ENCODE measurements at places on chromosomes 11 and 22. TPM values are rescaled to one million over a fixed set of nuclear protein-coding genes. Genes with fewer than 3 reads are reported as not detected.
A peak's percentile ranks its signal among the peaks of the same experiment; 100 is the strongest.

DNA sequence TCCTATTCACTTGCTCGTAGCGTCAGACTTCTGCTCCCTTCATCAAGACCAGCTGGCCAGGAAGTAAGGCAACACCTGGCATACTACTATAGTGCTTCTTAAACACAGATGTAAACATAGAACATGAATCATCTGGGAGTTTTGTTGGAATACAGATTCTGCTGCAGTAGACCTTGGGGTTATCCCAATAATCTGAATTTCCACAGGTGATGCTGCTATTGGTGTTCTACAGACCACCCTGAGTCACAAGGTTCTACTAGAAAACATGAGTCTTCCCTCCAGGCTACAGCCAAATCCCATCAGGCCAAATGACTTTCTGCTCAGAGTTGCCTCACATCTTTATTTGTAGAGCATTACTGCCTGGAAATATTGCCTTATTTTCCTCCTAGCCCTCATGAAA, 175.2 kb downstream of the NELL1 start:
- no peak overlapping the region for H3K4me3 ChIP-seq
- no peak overlapping the region for H3K27ac ChIP-seq
- H3K4me1 ChIP-seq: no peaks in the 10 kb centered on the region
- H3K36me3 ChIP-seq: no peaks in the 10 kb centered on the region
- DNase-seq: no peak
- no peaks in the 10 kb centered on the region for H3K27me3 ChIP-seq

- peaks cover 8% of the 10 kb centered on the region for H3K36me3 ChIP-seq
- H3K27ac ChIP-seq: peak overlapping the region; percentile 73
- no peaks in the 10 kb centered on the region for H3K27me3 ChIP-seq
- peak; percentile 19 for DNase-seq
Measured at GRCh38 chr22:32142600-32142999, 16.5 kb downstream of the C22orf42 start.

GRCh38 chr11:59180907-59181306, 9.0 kb downstream of the DTX4 start:
- H3K36me3 ChIP-seq: no peaks in the 10 kb centered on the region
- no peak for DNase-seq
- H3K27me3 ChIP-seq: no peaks in the 10 kb centered on the region
- H3K4me3 ChIP-seq: no peak overlapping the region
- H3K4me1 ChIP-seq: no peaks in the 10 kb centered on the region
- H3K27ac ChIP-seq: no peak overlapping the region

DNA sequence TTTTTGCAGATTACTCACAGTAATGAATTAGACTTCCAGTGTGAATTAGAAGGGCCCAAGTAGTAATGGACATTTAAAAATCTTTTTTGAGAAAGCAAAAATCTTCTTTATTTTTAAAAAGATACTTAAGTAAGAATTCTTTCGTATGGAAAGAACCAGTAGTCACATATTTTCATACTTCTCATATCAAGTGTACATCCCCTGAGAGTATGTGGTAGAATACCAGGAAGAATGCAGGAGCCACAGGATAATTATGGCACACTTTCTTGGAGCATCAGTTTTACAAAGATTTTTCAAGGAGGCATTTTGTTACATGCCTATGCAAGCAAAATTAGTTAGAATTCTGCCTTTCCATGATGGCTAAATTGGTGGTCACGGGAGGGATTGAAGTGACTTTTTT, 28.1 kb downstream of the POLD3 start:
- H3K27ac ChIP-seq: no peak overlapping the region
- no peaks in the 10 kb centered on the region for H3K4me1 ChIP-seq
- H3K36me3 ChIP-seq: peaks cover 61% of the 10 kb centered on the region
- H3K27me3 ChIP-seq: no peaks in the 10 kb centered on the region

DNA sequence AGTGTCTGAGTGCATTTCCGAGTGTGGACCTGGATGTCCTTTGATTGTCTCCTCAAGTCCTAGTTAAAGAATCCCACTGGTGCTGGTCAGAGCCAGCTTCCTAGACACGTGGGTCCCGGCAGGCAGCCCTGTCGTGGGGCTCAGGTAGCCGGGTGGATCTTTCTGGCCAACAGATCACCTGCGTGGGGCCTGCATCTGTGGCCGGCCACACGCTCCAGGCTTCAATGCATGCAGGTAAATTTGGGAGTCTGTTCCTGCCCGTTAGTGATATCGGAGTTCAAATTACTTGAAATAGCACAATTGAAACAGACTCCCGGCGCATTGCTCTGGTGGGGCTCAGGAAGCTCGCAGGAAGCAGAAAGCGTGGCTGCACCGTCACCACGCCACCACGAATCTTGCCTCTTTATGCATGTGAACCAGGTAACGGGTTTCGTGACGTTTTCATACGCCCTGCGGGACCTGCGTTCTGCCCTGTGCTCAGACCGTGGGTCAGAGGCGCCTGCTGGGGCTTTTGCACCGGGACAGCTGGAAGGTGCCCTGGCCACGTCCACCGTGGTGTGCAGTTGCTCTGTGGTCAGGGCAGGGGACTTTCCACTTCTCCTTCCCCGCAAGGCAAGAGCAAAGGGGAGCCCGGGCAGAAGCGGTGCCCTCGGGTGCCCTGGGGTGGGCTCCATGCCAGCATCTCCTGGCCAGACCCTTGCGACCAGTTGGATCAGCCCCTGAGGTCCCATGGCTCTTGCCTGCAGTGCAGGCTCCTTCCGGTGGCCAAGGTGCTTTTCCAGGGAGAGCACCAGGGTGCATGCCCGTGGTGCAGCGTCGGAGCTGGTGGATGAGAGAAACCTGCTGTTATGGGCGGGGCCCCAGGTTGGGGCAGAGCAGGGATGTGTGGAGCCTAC, 803.5 kb downstream of the BRD1 start:
- no peak overlapping the region for H3K27ac ChIP-seq
- H3K4me1 ChIP-seq: no peaks in the 10 kb centered on the region
- H3K4me3 ChIP-seq: no peak overlapping the region

DNA sequence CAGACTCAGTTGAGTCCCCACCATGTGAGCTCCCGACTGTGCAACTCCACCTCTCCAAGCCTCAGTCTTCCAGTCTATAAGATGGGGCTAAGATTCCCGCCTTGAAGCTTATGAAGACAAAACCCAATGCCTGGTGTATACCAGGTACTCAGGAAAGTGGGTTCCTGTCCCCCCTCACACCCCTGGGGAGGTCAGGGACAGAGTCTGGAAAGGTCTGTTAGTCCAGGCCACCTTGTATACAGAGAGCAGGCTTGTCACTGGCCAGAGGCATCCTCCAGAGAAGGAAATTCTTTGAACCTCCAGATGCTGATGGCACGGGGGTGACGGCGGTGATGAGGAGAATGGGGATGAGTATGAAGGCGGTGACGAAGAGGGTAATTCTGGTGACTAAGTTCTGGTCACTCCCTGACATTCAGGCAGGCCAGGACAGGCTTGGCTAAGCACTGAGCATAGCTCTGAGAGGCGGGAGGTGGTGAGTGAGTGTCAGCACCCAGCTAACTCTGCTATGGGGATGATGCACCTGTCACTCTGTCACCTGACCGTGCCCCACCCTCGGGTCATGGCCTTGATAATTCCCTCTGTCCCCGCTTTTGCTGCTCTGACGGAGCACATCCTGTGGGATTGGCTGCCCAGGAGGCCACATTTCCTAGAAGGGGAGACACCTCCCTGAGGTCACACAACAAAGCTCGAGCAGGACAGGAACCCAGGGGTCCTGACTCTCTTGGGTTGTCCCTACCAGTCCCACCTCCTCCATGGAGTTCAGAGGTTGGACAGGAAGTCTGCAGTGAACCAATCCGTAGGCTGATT, 30.9 kb upstream of the CSNK1E start:
- H3K4me1 ChIP-seq: no peaks in the 10 kb centered on the region
- peak overlapping the region; percentile 75 for H3K27ac ChIP-seq
- no peak overlapping the region for H3K4me3 ChIP-seq
- H3K27me3 ChIP-seq: no peaks in the 10 kb centered on the region
- no peaks in the 10 kb centered on the region for H3K36me3 ChIP-seq

DNA sequence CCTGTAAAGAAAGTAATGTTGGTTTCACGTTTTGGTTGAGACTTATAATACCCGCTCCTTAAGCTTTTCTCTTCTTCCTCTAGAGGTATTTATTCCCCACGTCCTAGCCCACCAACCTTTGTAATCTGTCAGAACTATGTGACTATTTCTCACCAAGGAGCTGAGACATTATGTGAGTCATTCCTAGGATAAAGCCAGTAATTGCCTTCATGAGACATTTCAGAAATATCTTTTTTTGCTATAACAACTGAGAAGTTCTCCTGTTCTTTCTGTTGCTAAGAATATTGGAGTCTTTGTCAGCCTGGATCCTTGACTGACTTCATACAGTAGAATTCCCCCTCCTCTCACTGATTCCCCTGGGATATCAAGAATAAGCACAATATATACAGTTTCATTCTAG, 1497.0 kb upstream of the TENM4 start:
- no peaks in the 10 kb centered on the region for H3K27me3 ChIP-seq
- H3K4me1 ChIP-seq: no peaks in the 10 kb centered on the region
- no peak overlapping the region for H3K27ac ChIP-seq

GRCh38 chr11:66282468-66283455, 4.8 kb downstream of the CNIH2 start:
- peaks cover 39% of the 10 kb centered on the region for H3K4me1 ChIP-seq
- H3K4me3 ChIP-seq: peak overlapping the region; percentile 56
- H3K27me3 ChIP-seq: peaks cover 3% of the 10 kb centered on the region
- H3K36me3 ChIP-seq: no peaks in the 10 kb centered on the region
- peak; percentile 100 for DNase-seq

DNA sequence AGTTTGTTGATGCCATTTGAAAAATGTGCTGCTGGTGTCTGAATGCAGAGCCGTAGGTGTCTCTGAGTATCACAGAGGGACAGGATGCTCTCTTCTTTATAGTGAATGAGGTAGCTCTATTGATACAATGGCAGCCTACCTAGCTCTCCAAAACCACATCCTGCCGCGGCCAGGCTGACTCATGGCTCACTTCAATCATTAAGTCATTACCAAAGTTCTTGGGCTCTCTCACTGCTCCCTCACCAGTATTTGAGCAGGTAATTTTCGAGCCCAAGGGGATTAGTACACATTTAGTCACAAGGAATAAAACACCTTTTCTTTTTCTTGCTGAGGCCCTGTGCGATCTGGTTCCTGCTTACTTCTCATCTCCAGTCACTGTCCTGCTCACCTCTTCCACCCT, 509.0 kb upstream of the LARGE1 start:
- H3K4me1 ChIP-seq: peaks cover 2% of the 10 kb centered on the region
- H3K36me3 ChIP-seq: no peaks in the 10 kb centered on the region
- H3K27ac ChIP-seq: no peak overlapping the region
- no peak for DNase-seq
- no peaks in the 10 kb centered on the region for H3K27me3 ChIP-seq

DNA sequence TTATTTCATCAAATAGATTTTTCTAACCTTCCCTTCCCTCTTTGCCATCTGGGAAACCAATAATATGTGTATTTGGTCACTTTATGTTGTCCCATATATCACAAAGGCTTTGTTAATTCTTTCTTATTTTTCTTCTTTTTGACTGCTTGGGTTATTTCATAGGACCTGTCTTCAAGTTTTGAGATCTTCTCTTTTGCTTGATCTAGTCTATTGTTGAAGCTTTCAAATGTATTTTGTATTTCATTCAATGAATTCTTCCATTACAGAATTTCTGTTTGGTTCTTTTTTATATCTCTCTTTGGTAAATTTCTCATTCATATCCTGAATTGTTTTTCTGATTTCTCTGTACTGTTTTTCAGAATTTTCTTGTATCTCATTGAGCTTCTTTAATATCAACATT, 132.1 kb downstream of the FCHSD2 start:
- H3K27me3 ChIP-seq: no peaks in the 10 kb centered on the region
- peaks cover 67% of the 10 kb centered on the region for H3K36me3 ChIP-seq
- no peak for DNase-seq
- H3K4me1 ChIP-seq: no peaks in the 10 kb centered on the region
- H3K27ac ChIP-seq: no peak overlapping the region

DNA sequence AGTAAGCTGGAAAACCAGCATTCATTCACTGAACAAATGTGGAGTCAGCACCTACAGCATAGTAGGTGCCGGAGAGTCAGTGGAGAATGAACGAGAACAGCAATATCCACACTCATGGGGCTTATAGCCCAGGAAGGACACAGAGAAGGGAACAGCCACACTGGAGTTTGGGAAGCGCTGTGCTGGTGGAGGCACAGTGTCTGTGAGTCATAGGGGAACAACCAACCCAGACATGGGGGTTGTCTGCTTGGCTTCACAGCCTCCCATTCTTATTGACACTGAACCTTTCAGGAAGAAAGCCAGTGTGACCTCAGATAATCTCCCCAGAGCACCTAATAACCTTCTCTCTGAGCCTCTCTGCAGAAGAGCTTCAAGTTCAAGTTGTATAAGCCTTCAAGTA, 56.6 kb upstream of the UBASH3B start:
- H3K27me3 ChIP-seq: peaks cover 10% of the 10 kb centered on the region
- H3K27ac ChIP-seq: no peak overlapping the region
- no peak overlapping the region for H3K4me3 ChIP-seq
- no peaks in the 10 kb centered on the region for H3K4me1 ChIP-seq

DNA sequence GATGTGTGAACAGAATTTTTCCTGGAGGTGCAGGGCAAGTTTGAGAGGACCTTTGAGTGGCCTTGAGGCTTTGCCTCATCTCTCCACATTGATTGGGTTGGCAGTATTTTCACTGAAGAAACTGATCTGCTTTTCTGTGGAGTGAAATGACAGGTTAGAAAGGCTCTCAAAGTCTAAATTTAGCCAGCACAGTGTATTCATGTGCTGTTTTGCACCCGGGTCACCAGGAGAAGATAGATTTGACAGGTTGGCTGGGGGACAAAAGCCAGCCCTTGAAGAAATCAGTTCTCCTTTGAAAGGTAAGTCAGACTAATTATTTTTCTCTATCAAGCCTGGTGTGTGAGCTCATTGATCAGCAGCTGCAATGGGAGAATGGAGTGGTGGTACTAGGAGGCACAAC, 152.9 kb downstream of the DBX1 start:
- no peak overlapping the region for H3K27ac ChIP-seq
- no peaks in the 10 kb centered on the region for H3K36me3 ChIP-seq
- DNase-seq: no peak
- H3K4me1 ChIP-seq: no peaks in the 10 kb centered on the region
- H3K27me3 ChIP-seq: no peaks in the 10 kb centered on the region
- no peak overlapping the region for H3K4me3 ChIP-seq

DNA sequence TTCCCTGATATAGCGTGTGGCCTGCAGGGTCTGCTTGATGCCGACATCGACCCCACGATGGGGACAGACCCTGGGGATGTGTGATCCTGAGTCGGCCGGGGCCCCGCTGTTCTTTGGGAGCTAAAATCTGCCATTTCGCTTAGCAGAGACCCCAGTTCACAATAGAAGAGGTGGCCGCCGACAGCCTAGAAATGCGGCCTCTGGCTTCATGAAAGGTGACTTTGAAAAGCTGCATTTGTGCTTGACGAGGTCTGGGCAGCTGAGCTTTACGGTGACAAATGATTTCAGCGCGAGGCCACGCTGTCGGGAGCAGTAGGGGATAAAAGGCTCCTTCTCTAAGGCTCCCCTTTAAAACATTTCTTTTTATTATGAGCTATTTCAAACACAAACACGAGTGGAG, 71.7 kb downstream of the RPS6KA4 start:
- no peak overlapping the region for H3K4me3 ChIP-seq
- H3K36me3 ChIP-seq: no peaks in the 10 kb centered on the region
- H3K27me3 ChIP-seq: no peaks in the 10 kb centered on the region

Gene TENM4
- total RNA-seq: not detected

Gene JAM3
- 4.8 TPM for total RNA-seq

Gene DEFB131B
- not detected for total RNA-seq

Gene SLC37A2
- total RNA-seq: 0.60 TPM

Gene IRAG1
- not detected for total RNA-seq

Gene SAA2
- total RNA-seq: 0.27 TPM

Gene ANKK1
- total RNA-seq: 0.15 TPM

Gene UBQLNL
- 0.25 TPM for total RNA-seq

Gene NAA40
- total RNA-seq: 30.4 TPM

Data from activated CD4-positive, alpha-beta T cell treated with anti-CD3 and anti-CD28 coated beads, Interleukin-2, amount 10 ng/mL, durations not matched to agents 7 days and 5 days (primary cell).